Neural progenitor cell (in vitro differentiated cells): ENCODE measurements at places on chromosomes 12 and 14. TPM values are rescaled to one million over a fixed set of nuclear protein-coding genes. Genes with fewer than 3 reads are reported as not detected.

LIN7A gene
- total RNA-seq, result 18.3 and 31.7 TPM in 2 replicates

CEBPE gene
- not detected in 2 replicates for total RNA-seq

- no peak for DNase-seq
These were observed 81.2 kb downstream of the VCPKMT start for GRCh38 chr14:50035214-50035613.

AVPR1A gene
- total RNA-seq, result 0.04 and 0.09 TPM in 2 replicates

CCDC177 gene
- 8.6 and 19.7 TPM in 2 replicates for total RNA-seq

GRCh38 chr14:52370406-52370935 is 56.4 kb downstream of the PTGER2 start:
- DNase-seq, result no peak

ASCL1 gene
- 0.21 TPM in 1 of 2 replicates, not detected in the other for total RNA-seq

TMED10 gene
- 176 and 220 TPM in 2 replicates for total RNA-seq

- no peak for DNase-seq
These were observed 592.9 kb upstream of the FLRT2 start for GRCh38 chr14:84937016-84937415.

DNA sequence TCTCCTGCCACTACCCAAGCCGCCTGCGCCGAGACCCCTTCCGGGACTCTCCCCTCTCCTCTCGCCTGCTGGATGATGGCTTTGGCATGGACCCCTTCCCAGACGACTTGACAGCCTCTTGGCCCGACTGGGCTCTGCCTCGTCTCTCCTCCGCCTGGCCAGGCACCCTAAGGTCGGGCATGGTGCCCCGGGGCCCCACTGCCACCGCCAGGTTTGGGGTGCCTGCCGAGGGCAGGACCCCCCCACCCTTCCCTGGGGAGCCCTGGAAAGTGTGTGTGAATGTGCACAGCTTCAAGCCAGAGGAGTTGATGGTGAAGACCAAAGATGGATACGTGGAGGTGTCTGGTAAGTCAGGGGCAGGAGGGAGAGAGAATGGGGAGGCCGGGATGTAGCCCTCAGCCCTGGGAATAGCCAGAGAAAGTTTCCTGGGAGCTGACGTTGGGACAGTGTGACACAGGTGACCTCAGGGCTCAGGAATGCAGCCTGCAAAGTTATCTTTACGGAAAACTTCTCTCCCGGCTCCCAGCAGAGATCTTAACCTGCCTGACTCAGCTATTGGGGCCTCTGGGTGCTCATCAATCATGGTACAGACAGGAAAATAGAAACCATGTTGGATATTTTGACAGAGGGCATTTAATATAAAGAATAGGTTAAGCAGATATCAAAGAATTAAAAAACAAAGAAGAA is 747 bp downstream of the HSPB8 start:
- DNase-seq, result peak; percentile 47

AKAP3 gene
- 2.4 and 3.0 TPM in 2 replicates for total RNA-seq

DNA sequence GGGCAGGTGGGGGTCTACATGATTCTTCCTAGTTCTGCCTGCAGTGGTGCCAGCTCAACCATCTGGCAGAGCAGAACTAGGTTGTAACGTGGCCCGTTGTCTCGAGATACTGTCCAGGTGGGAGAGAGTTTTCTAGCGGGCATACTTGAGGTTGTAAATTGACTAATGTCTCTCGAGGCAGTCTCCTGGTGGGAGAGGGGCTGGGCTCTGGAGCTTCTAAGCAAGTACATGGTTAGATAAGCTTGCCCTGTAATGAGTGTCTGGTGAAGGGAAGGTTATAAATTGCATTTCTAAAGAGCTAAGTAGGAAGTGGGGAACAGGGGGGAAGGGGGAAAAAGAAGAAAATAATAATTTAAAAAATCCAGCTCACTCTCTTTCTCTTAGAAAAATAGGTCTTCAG is 18.1 kb downstream of the BDKRB1 start:
- no peak for DNase-seq

EIF2S3B gene
- total RNA-seq, result 1.4 and 1.8 TPM in 2 replicates

DNA sequence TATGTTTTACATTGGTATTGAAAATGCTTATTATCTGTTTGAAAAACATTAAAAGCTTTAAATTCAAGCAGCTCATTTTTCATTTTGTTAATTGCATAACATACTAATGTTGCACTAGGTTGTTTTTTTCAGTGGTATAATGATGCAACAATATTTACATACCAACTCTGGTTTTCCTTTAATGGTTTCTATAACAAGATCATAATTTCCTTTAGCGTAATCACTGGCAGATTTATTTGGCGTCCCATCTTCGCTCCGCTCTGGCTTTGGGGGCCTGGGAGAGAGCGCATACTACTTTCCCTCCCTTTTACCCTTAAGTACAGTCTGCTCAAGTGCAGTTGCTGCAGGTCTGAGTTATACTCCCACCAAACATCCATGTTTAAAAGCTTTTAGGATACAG is 574.1 kb downstream of the PRKD1 start:
- no peak for DNase-seq

GRCh38 chr12:57166971-57167371 is 19.6 kb upstream of the LRP1-AS start:
- DNase-seq, result no peak

GRCh38 chr12:32027684-32028365 is 68.6 kb downstream of the RESF1 start:
- no peak for DNase-seq

DNA sequence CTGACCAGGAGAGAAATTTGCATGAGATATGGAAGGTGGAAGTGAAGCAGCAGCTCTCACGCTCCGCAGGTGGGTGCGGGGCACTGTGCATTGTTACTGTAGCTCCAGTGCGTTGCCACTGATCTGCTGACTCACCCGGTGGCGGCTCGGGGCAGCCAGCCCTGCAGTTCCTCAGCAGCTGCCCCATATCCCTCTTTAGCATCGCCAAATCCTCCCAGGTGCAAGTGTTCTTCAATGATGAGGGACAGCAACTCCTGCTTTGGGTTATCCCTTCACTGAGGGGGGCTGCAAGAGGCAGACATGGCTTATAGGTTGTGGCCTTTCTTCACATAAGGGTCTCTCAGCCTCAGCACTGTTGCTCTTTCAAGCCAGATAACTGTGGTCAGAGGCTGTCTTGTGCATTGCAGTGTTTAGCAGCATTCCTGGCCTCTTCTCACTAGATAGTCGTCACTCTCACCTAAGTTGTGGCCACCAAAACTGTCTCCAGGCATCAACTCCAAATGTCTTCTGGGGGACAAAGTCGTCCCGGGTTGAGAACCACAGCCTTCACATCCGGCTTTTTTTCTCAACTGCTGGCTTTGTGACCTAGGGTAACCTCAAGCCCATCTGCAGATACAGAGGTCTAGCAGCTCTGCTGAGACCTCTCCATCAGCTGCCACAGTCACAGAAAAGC is 180.8 kb downstream of the EFCAB11 start:
- peak; percentile 51 for DNase-seq

WASHC4 gene
- 53.9 and 81.1 TPM in 2 replicates for total RNA-seq

CTSG gene
- total RNA-seq, result not detected in 2 replicates

DNA sequence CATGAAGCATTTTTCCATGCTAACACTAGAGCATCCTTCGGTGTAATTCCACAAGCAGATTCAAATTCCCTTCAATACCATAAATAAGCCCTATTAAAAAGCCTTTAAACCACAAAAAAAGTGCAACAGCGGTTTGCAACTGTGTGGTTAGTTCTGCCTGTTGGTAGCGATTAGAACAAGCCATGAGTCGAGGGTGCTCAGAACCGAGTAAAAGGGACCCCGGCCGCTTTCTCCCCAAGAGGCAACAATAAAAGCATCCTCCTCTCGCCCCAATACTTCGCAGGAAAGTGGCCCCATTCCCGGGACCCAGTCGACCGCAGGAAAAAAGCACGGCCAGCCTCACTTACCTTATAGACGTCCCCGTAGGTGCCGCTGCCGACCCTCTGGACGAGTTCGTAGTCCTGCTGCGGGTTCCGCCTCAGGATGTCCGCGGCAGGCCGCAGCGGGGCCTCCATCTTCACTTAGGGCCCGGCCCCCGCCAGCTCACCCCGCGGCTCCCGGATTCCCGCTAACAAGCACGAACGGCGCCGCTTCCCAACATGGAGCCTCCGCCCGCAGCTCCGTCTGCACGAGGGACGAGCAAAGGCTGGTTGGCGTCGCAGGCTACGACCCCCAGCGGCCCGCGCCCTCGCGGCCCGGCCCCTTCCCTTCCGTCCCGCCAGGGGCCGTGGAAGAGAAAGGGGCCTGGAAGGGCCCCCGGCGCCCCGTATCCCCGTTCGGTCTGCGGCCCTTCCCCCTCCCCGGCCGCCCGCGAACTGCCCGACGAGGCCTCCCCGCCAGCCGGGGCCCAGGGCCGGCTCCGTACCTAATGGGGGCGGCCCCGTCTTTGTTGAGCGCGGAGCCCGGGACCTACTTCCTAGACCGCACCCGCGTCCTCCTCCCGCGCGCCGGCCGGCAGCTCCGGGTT is 521 bp downstream of the MAP4K5 start:
- peak; percentile 79 for DNase-seq

GRCh38 chr12:51533799-51534198 is 57.2 kb upstream of the SCN8A start:
- DNase-seq, result no peak

KRT79 gene
- total RNA-seq, result not detected in 2 replicates

- no peak for DNase-seq
These were observed 5.8 kb downstream of the TESC start for GRCh38 chr12:117093431-117093830.

- no peak for DNase-seq
These were observed 206.3 kb downstream of the C12orf50 start for GRCh38 chr12:87822923-87823322.

PRR4 gene
- 0.69 and 2.6 TPM in 2 replicates for total RNA-seq

TECPR2 gene
- total RNA-seq, result 8.4 and 13.1 TPM in 2 replicates

GRCh38 chr14:27085500-27085899 is 487.7 kb upstream of the NOVA1 start:
- no peak for DNase-seq

TMEM119 gene
- 0.97 and 2.0 TPM in 2 replicates for total RNA-seq

NPAS3 gene
- total RNA-seq, result 0.25 TPM in 1 of 2 replicates, not detected in the other

TDRD9 gene
- total RNA-seq, result not detected in 2 replicates

GRCh38 chr14:67557118-67557517 is 24.0 kb downstream of the PLEKHH1 start:
- no peak for DNase-seq

- no peak for DNase-seq
These were observed 37.4 kb downstream of the SPTLC2 start for GRCh38 chr14:77579065-77579464.
